ENCODE measurements at places on chromosomes 13 and 19. TPM values are rescaled to one million over a fixed set of nuclear protein-coding genes. Genes with fewer than 3 reads are reported as not detected.

ACTMAP gene
- 18.1 TPM for total RNA-seq

IGFL1 gene
- 2.5 TPM for total RNA-seq

SLC10A2 gene
- total RNA-seq = not detected

ZNF571 gene
- total RNA-seq = 1.6 TPM

KCNRG gene
- total RNA-seq = 0.76 TPM

Measured in A549 treated with Hydrocortisone at 1 μM for 4 hours (cell line).